ENCODE measurements at places on chromosomes 1 and 21.

GRCh38 chr1:214864896-214865688 lies 217.4 kb upstream of the KCNK2 start:
- DNase-seq, result no peak

GRCh38 chr1:163163881-163164582 lies 38.7 kb downstream of the RGS5 start:
- DNase-seq, result no peak

DNA sequence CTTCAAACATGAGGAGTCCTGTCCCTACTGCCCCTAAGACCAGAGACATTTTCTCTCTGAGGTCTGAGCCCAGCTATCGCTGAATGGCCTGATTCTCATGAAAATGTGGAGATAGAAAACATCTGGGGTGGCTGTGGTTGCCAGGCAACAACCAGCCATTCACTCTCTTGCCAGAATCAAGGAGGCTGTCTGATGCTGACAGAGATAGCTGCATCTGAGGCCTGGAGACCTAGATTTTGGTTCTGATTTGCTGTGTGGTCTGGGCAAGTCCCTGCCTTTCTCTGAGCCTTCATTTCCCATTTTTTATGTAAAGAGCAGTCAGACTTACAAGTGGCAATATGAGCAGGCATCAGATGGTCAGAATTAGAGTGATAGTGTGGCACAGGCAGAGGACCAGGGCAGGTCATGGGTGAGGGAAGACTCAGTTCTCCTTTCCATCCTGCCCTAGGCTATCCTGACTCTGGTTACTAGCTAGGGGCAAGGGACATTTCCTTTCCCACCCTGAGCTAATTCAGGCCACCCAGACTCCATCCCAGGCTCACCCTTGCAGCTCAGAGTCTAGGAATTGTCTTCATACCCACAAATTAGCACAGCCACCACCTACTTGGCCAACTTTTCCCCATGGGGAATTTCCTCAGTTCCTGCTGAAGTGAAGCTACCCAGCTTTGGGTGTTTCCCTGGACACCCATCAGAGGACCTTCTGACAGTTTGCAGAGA lies 20.0 kb upstream of the RNF19B start:
- DNase-seq, result peak; percentile 36

GRCh38 chr1:97820470-97821188 lies 100.2 kb downstream of the DPYD start:
- no peak for DNase-seq

DNA sequence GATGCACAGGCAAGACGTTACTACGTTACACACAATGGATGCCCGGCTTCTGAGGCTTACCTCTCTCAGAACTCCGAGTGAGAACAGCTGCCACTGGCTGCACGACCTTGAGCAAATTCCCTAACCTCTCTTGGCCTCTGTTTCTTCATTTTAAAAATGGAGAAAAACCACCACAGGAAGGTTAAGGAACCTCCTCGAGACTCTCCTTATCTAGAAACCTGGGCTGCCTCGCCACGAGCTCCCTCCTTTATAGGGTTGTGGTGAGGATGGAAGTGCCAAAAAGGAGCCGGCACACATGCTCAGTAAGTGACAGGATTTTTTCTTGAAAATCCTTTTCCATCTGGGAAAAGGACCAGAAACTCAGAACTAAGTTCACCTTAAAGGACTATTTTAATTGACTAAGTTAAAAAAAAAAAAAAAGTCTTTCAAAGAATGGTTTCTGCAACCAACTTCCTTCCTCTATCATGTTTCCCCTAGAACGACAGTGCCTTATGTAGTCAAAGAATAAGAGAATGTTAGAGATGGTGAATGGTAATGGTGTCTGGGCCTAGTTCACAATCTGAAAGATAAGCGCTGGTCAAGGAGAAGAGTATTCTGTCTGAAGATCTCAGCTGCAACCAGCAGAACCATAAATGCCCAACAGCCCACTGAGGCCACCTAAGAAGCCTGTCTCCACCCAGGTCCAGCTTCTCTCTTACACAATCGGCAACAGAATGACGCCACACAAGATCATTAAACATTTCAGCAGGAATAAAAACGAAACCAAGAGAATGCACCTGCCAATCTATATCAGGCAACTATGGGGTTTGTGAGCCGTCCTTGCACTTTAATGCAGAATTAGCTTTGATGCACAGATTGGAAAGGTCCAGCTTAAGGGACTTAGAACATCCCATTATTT lies 64.9 kb downstream of the SLC45A1 start:
- DNase-seq, result peak; percentile 39

GRCh38 chr1:178847396-178847849 lies 23.5 kb downstream of the ANGPTL1 start:
- no peak for DNase-seq

- DNase-seq, result no peak
These were observed 24.8 kb downstream of the HSD11B1 start for GRCh38 chr1:209729436-209729835.

- DNase-seq, result no peak
These were observed 6.3 kb upstream of the COL6A2 start for GRCh38 chr21:46091631-46092025.

DNA sequence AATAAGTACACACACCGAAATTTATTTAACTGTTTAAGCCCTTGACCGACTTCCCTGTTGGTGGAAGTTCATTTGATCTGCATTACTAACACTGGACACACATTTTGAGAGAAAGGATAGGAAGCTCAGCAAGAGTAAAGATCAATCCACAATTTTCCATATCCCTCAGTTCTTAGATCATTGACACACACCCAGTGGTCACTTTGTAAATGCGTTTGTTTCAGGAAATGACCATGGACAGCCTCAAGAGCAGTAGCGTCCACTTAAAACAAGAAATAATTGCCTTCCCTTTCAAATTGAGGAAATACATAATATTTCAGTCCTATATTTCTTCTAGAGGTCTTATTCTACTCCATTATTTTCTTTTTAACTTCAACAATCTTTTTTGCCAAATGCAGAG lies 511.5 kb upstream of the PTBP2 start:
- DNase-seq, result no peak

- no peak for DNase-seq
These were observed 926 bp upstream of the SH3D21 start for GRCh38 chr1:36304970-36305914.

GRCh38 chr1:206739411-206740076 lies 31.0 kb upstream of the IL19 start:
- peak; percentile 60 for DNase-seq

DNA sequence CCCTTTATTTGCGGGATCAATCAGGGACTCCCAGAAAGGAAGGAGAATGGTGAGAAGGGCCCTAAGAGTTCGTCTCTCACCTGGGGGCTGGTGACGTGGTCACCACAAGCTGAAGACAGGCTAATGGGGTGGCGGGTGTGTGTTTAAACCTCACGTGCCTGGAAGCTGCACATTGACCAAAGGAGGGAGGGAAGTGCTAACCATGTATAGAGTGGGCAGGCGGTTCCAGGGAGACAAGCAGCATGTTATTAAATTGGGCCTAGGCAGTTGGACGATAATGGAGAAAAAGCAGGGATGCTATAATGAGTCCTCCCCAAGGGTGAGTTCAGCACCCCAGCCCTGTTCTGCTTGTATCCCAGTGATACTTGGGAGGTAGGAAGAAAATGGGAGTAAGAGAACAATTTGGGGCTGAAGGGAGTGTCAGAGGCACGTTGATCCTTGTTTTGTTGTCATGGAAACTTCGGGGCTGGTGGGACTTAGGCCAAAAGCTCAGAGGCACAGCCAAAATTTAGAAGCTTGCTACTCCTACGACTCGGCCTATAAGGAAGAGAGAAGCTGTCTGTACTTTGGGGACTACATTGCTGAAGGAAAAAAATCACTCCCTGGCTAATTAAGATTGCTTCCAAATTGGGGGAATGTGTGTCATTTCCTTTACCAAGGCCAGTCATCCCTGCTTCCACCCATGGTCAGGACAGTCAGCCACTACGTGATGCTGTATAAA lies 33.2 kb upstream of the EPHA8 start:
- no peak for DNase-seq

DNA sequence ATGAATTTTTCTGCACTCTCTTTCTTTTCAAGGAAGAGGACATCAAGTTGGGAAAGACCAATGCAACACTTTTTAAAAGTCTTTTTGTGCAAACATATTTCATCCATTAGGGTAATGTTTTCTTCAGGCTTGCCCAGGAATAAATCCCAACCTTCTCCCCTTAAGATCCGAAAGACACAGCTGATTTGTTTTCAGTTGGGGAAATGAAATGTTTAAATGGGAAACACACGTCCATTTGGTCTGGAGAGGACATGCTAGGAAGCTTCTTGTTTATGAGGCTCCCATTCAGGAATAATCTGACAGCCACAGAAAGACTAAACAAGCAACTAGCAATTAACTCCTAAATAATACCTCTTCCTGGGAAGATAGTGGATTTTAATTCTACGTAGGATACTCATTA lies 91.9 kb downstream of the PRRX1 start:
- DNase-seq, result no peak

- DNase-seq, result no peak
These were observed 184.8 kb upstream of the COA6 start for GRCh38 chr1:234188454-234188792.

GRCh38 chr1:36154765-36155407 lies 1.1 kb upstream of the MAP7D1 start:
- no peak for DNase-seq

GRCh38 chr1:48978413-48978812 lies 201.7 kb upstream of the BEND5 start:
- no peak for DNase-seq

DNA sequence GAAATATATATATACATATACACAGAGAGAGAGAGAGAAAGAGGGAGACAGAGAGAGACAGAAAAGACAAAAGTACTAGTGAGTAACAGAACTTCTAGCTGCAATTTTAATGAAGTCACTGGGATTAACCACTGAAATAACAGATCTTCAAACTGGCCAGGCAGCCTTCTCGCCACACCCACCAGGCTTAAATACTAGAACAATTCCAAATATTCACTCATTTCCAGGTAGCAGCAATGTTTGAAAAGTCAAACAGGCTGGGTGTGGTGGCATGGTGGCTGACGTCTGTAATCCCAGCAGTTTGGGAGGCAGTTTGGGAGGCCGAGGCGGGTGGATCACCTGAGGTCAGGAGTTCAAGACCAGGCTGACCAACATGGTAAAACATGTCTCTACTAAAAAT lies 5.2 kb downstream of the PRDX1 start:
- no peak for DNase-seq

GRCh38 chr1:26060832-26061574 lies 6.4 kb downstream of the TRIM63 start:
- no peak for DNase-seq

GRCh38 chr1:216596281-216596862 lies 126.9 kb downstream of the ESRRG start:
- no peak for DNase-seq

GRCh38 chr1:25253911-25254310 lies 6.7 kb upstream of the RSRP1 start:
- no peak for DNase-seq

GRCh38 chr1:17359031-17359430 lies 13.0 kb upstream of the PADI6 start:
- DNase-seq, result no peak

DNA sequence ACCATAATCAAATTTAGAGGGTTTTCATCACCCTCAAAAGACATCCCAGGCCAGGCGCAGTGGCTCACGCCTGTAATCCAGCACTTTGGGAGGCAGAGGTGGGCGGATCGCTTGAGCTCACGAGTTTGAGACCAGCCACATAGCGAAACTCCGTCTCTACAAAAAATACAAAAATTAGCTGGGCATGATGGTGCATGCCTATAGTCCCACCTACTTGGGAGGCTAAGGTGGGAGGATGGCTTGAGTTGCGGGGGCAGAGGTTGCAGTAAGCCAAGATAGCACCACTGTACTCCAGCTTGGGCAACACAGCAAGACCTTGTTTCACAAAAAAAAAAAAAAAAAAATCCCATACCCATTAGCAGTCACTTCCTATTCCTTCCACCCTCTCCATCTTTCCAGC lies 33.5 kb upstream of the BATF3 start:
- no peak for DNase-seq

DNA sequence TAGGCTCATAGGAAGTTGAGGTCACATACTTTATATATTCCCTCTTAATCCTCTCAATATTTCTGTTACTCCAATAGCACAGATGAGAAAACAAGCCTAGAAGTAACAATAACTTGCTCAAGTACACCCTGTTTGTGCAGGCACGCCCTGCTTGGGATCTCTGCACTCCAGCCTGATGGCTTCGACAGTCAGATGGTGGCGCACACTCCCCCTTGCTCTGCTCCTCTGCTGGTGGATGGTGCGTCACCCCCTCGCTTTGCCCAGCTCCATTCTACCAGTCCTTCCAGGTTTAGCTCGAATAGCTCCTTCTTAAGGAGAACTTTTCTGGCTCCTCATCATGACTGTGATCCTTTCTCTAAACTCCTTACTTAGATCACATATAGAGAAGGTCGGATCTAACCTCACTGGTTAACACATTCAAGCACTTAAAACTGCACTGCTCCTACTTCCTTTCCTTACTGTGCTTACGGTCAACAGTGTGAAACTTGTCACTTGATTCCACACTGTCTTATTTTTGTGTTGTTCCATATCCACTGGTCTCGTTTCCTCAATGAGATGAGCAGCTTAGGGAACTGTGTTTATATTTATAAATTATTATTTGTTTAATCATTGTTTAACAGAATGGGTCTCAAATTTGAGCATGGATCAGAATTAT lies 3.0 kb downstream of the TSPAN2 start:
- DNase-seq, result no peak

DNA sequence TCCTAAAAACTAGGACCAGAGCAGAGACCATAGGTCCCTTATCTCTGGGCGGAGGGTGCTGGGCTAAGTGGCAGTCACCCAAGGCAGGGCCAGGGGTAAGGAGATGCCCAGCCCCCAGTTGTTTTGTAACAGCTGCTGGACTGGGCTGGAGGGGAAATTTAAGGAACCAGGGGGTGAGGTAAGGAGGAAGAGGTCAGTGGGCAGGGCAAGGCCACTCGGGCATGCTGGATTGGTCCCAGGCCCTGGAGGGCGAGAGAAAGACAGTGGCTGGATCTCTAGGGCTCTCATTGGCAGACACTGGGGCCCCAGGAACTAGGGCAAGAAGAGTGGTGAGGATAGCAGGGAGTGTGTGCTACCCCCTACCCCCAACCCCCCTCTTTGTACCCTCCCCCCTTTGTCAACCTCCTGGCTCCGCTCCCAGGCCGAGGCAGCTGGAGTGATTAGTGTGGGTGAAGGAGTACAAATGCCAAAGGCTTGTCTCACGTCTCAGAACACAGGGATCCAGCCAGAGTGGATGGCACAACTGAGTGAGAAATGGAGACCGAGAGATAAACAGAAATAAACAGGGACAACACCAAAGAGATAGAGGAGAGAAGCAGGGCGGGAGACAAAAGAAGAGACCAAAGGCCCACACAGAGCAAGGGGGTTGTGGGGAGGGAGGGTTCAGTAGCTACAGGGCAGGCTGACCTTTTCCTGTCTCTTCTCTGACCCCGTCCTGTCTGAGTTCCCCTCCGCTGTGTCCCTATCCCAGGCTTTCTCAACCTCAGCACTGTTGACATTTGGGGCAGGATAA lies 20.5 kb upstream of the THRAP3 start:
- no peak for DNase-seq

DNA sequence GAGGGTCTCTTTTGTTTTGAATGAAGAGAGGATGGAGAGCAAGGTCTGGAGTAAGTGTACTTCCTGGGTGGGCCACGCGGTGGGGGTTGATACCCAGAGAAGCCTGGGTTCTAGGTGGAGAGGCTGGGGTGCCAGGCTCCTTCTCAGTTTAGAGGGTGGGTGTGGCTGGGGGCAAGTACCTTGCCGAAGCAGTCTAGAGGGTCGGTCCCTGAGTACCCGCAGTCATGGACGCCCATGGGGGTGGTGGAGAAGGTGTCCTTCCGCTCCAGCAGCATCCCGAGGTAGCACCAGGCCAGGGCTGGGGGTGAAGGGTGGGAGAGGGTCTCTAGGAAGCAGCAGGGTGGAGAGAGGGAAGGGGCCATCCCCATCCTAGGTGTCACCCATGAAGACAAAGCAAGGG lies 14.3 kb downstream of the TTC22 start:
- DNase-seq, result no peak
